ENCODE measurements at places on chromosomes 7 and 10. TPM values are rescaled to one million over a fixed set of nuclear protein-coding genes. Genes with fewer than 3 reads are reported as not detected.

Gene TDRD1
- total RNA-seq, result 0.08 TPM

Gene STK31
- total RNA-seq, result 0.81 TPM

Gene ARID5B
- 20.5 TPM for total RNA-seq

Gene NME8
- not detected for total RNA-seq

Gene VGF
- total RNA-seq, result not detected

Gene PLA2G12B
- total RNA-seq, result not detected

Gene HOXA9
- 0.70 TPM for total RNA-seq

Gene NAMPT
- total RNA-seq, result 22.2 TPM

Gene OIT3
- total RNA-seq, result not detected

Gene HDAC9
- total RNA-seq, result 3.0 TPM

Gene ERVW-1
- total RNA-seq, result not detected

Gene CH25H
- 0.34 TPM for total RNA-seq

Gene CXCL12
- total RNA-seq, result not detected

Gene TFEC
- total RNA-seq, result 15.4 TPM

Gene C10orf95
- 0.78 TPM for total RNA-seq

Gene EPHA1
- 61.2 TPM for total RNA-seq

Gene MBL2
- not detected for total RNA-seq

Gene ABCA13
- total RNA-seq, result not detected

Gene RPEL1
- total RNA-seq, result not detected

Gene CTAGE6
- total RNA-seq, result 2.3 TPM

Gene PNLIPRP1
- not detected for total RNA-seq

Gene GSAP
- total RNA-seq, result 12.9 TPM

Gene TMEM139
- 0.62 TPM for total RNA-seq

Gene KCNMA1
- total RNA-seq, result not detected

Gene LAMB4
- 0.17 TPM for total RNA-seq

Gene PVRIG
- 88.7 TPM for total RNA-seq

Gene AKR1B15
- total RNA-seq, result not detected

Gene PRLHR
- total RNA-seq, result not detected

Gene GPNMB
- 30.5 TPM for total RNA-seq

Gene PRSS2
- not detected for total RNA-seq

Gene GBX1
- total RNA-seq, result not detected

Gene AGAP5
- total RNA-seq, result 16.6 TPM

Gene CARD11
- 117 TPM for total RNA-seq

Gene HOXA10
- total RNA-seq, result 0.66 TPM

Gene SHTN1
- total RNA-seq, result 18.3 TPM

Gene GPR141
- total RNA-seq, result 16.4 TPM

Gene MEOX2
- not detected for total RNA-seq

Gene AFAP1L2
- total RNA-seq, result 0.56 TPM

Gene OR9A2
- total RNA-seq, result not detected

Gene DKK1
- total RNA-seq, result not detected

Gene GPR15LG
- total RNA-seq, result not detected

Gene ZPBP
- total RNA-seq, result not detected

Gene GSTO2
- total RNA-seq, result 0.87 TPM

Gene MRPS24
- 53.2 TPM for total RNA-seq

Gene DHX32
- total RNA-seq, result 9.3 TPM

Gene SSC4D
- total RNA-seq, result 0.24 TPM

Gene ZC3HAV1
- total RNA-seq, result 157 TPM
